ENCODE measurements at places on chromosomes 1 and 21.

DNA sequence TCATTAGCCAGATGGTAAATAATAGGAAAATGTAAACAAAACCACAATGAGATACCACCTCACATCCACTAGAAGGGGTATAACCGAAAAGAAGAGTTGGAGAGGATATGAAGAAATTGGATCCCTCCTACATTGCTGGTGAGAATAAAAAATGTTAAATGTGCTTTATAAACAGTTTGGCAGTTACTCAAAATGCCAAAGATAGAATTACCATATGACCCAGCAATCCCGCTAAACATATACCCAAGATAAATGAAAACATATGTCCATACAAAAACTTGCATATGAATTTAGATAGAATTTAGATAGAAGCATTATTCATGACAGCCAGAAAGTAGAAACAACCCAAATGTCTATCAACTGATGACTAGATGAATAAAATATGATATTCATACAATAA, 4.4 kb upstream of the FMO2 start:
- DNase-seq = no peak

DNA sequence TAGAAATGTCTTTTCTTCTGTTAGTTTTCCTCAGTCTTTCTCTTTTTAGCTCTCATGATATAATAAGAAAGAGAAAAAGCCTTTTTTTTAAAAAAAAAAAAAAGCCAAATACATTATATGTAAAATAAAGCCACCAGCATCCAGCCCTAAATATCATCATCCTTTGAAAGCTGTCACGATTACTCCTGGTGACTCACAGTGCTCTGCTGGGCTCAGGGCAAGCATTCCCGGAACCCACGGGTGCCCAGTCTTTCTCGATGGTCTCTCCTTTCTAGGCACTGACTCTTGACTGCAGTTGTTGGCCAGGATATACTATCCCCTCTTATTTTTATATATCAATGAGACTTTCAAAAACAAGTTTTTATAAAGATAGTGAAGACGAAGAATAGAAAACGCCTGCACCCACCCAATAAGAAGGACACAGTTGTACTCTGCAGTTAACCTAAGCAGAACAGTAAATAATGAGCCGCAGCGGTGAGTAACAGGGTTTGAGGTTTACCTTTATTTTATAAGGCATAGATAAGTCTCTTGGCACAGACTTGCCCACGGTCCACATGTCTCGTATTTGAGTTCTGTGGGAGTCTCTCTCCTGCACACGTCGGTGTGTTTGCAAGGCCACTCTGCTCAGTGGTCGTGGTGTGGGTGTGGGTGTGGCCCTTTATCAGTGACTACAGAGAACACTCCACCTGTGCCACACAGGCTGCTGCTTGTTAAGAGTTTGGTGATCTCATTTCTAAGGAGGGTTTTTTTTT, 15.7 kb upstream of the MX2 start:
- DNase-seq = no peak

DNA sequence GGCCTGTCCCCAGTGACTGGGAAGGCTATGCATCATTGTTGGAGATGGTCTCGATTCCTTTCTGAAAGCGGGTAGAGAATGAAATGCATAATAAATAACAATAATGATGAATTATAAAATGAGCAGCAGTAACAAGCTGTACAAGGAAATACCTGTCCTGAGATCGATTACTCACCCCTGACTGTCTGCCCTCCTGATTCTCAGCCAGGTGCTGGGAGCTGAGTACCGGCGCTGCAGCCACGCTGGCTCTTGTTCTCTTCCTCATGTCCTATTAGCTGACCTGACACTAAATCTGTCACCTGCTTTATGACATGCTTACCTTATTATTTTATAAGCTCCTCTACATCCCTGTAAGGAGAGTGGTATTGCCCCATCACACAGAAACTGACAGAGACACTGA, 3.4 kb downstream of the AGPAT3 start:
- DNase-seq = no peak

- DNase-seq = no peak
Observed at GRCh38 chr1:245558069-245558468, 403.3 kb downstream of the KIF26B start.

DNA sequence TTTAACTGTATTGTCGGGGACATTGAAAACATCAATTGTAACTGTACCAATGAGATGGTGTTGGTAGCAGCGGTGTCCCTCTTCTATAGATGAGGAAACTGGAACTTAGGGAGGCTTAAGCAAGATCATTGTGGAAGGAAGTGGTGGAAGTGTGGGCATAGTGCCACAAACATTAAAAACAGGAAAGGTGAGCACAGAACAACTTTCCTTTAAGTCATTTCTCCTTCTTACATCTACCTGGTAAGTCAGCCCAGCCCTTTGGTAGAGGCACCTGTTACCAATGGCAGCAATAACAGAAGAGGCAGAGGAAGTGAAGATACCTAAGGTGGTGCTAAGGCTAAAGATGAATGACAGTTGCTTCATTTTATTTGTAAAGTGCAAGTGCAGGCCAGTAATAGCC, 12.0 kb upstream of the CTSS start:
- DNase-seq = no peak

DNA sequence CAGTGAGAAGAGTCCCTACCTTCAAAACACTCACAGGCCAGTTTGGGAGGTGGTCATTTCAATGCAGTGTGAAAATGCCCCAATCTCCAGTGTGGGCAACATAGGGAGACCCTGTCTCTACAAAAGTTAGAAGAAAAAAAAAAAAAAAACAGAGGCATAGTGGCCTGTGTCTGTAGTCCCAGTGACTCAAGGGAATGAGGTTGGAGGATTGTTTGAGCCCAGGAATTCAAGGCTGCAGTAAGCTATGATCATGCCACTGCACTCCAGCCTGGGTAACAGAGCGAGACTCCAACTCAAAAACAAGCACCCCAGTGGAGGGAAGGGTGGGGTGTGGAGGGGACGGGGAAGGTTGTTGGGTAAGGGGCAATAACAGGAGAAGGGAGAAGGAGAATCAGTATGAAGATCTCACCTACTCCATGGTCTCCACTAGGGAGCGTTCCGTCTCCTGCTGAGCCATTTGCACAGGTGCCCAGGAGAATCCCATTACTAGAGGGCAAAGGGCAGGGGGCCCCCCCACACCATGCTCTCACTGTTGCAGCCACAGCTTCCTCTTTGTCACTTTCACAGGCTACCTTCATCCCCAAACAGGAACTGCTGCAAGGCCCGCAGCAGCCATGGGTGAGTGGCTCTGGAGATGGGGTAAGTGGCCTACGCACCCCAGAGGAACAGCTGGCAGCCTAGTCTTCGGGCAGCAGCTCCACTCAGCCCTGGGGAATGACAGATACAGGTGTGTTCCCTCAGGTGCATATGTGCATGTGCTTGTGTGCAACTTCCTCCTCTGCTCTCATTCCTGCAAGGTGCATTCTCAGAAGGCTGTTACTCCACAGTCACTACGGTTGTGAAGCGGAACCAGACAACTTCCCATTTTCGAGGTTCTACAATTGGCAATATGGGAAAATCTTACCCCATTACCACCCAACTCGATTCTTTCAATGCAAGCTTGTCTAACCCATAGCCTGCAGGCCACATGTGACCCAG, 87.9 kb upstream of the LYST start:
- no peak for DNase-seq

DNA sequence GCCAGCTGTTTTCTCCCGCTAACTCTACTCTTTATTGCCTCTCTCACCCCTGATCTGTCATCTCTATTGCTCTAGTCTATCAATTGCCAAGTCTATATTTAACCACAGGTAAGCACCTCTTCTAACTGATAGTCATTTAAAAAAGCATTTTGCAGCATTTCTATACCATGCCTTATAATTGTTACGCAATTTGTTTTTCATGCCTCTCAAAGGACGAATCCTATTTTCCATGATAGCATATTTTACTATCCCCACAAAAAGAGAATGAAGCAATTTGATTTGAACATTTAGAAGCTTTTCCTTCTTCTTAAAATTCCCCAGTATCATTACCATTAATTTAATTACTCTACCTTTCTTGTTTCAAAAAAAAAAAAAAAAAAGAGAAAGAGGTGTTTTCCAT, 432.8 kb upstream of the ZP4 start:
- no peak for DNase-seq

- no peak for DNase-seq
Observed at GRCh38 chr1:185224132-185224531, 67.2 kb downstream of the SWT1 start.

DNA sequence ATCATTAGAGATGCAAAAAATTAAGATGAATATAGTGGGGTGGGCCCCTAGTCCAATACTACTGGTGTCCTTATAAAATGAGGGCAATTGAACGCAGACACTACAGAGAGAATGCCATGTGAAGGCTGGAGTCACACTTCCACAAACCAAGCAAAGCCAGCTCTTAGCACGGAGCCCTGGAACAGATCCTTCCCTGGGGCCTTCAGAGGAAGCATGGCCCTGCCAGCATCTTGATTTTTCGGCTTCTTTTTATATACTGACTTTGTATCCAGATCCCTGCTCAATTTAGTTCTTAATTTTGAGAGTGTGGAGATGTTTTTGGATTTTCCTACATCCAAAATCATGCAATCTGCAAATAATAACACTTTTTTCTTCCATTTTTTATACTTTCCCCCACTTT, 10.2 kb upstream of the KIAA1614 start:
- DNase-seq = no peak

DNA sequence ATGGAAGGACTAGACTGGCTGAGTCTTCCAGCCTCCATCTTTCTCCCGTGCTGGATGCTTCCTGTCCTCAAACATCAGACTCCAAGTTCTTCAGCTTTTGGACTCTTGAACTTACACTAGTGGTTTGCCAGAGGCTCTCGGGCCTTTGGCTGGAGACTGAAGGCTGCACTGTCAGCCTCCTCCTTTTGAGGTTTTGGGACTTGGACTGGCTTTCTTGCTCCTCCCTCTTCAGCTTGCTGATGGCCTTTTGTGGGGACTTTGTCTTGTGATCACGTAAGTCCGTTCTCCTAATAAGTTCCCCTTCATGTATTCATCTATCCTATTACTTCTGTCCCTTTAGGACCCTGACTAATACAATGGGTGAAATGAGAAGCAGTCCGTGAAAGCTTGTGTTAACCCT, 196.4 kb downstream of the KAZN start:
- DNase-seq = no peak

- no peak for DNase-seq
Observed at GRCh38 chr1:198128533-198128932, 28.3 kb upstream of the NEK7 start.

- DNase-seq = no peak
Observed at GRCh38 chr1:66290761-66291530, 243.0 kb upstream of the SGIP1 start.

- DNase-seq = no peak
Observed at GRCh38 chr1:1247341-1247913, 905 bp upstream of the C1QTNF12 start.

DNA sequence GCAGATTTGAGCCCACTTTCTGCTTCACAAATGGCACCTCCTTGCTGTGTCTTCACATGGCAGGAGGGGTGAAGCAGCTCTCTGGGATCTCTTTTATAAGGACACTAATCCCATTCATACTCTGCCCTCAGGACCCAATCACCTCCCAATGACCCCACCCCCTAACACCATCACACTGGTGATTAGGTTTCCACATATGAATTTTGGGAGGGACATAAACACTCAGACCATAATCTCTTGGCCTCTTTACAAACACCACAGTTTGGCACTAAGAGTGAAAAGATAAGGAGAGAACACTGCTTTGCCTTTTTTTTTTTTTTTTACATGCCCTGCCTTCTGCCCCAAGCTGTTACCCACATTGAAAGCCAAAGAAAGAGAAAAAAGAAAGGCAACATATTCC, 166.2 kb upstream of the NFIA start:
- no peak for DNase-seq

DNA sequence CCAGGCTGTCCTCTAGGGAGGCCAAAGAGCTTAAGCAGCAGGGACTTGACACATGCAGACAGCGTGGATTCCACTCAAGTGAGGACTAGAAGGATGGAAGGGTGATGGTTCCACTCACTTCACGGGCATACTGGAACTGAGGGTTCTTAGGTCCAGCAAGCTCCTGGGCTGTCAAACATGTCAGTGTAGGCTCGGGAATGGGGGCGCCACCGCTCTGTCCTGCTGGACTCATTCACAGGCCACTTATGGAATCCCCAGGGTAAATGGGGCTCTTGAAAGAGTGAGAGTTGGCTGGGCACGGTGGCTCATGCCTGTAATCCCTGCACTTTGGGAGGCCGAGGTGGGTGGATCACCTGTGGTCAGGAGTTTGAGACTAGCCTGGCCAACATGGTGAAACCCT, 27.7 kb upstream of the CSF3R start:
- no peak for DNase-seq
